Hematopoietic multipotent progenitor cell (in vitro differentiated cells): ENCODE measurements at places on chromosomes 13 and 19.
A peak's percentile ranks its signal among the peaks of the same experiment; 100 is the strongest.

DNA sequence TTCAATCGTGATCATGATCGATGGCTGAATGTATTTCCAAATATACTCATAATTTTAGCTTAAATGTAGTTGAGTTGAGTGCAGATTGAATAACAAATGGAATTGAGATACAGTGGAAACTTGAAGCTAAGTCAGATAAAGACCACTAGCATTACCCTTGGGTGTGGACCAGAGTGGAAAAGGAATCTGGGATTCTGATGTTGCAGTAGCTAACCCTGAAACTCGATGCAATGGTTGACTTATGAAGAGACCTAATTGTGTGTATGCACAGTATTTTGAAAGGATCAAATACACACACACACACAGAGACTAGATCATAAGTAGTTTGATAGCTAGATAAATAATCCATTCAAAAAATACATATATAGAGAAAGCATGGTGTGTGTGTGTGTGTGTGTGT is 135.8 kb downstream of the RXFP2 start:
- DNase-seq: no peak

GRCh38 chr19:35848919-35849505 is 3.3 kb downstream of the NPHS1 start:
- no peak for DNase-seq

GRCh38 chr19:4369109-4369887 is 25.9 kb downstream of the MPND start:
- DNase-seq: peak; percentile 43

GRCh38 chr19:4660993-4661392 is 9.1 kb downstream of the MYDGF start:
- no peak for DNase-seq

GRCh38 chr19:5694167-5694955 is 4.3 kb downstream of the RPL36 start:
- no peak for DNase-seq

- no peak for DNase-seq
These were observed 5.0 kb downstream of the RNF113B start for GRCh38 chr13:98171900-98172589.

DNA sequence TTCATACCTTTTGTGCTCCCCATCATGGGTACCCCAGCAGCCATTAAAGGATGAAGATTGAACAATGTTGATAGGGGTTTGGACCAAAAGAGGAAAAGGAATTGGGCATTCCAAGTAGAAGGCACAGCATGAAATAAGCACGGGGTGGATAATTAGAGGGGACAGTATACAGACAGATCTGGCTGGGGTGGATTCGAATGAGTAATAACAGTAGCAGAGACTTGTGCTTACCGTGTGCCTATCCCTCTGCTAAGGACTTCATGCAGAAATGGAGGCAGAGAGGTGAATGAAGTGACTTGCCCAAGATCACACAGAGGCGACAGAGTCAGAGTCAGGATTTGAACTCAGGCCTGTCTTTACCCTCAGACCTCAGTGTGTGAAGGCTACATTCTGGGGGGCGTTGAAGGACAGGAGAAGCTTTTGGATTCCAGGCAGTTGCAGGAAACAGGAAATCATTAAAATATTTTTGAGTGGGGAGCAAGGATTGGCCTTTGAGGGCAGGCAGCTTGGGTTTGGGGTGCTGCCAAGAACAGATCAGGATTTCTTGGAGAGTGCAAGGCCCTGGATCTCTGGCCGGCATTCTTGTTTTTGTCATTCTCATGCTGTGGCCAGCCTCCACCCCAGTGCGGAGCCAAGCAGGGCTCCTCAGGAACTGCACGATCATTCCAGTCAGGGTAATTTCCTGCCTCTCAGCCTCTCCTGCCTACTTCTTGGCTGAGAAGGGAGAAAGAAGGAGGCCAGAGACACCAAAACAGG is 18.7 kb downstream of the PAF1 start:
- DNase-seq: no peak

- DNase-seq: peak; percentile 87
These were observed 416 bp downstream of the SLC25A42 start for GRCh38 chr19:19064098-19064722.

GRCh38 chr13:85650613-85651012 is 148.6 kb downstream of the SLITRK6 start:
- DNase-seq: no peak

GRCh38 chr13:74205313-74205690 is 71.1 kb upstream of the KLF12 start:
- DNase-seq: no peak

DNA sequence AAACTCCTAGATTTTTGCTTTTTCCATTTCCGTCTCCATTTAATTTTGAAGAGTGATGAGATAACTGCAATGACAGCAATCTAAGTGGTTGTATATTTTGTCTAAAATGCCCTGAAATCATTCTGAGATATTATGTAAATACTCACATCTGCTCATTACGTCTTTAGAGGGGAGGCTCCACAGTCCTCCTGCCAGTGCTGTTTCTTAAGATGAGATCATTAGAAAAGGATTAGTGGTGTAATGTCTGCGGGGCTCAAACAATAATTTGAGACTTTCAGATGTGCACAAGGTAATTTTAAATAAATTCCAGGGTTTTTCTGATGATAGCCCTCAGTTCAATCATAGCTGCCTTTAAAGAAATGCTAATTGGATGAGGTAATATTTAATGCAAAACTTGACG is 437.9 kb downstream of the FOXO1 start:
- DNase-seq: no peak

DNA sequence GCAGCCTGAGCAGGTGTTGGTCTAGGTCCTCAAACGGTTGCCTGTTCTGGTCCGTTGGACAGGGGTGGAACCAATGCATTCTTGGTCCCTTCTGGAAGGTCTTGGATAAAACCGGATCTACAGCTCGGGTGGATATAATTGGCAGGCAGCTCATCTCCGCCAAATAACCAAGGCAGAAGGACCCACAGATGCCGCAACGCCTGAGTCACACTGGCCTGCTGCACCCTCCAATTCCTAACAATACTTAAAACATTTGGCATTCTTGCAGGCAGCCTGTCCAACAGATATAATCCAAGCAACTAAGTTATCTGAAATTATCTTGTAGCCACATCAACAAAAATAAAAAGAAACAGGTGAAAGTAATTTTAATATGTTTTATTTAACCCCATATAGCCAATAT is 59.0 kb upstream of the FGF14 start:
- no peak for DNase-seq

DNA sequence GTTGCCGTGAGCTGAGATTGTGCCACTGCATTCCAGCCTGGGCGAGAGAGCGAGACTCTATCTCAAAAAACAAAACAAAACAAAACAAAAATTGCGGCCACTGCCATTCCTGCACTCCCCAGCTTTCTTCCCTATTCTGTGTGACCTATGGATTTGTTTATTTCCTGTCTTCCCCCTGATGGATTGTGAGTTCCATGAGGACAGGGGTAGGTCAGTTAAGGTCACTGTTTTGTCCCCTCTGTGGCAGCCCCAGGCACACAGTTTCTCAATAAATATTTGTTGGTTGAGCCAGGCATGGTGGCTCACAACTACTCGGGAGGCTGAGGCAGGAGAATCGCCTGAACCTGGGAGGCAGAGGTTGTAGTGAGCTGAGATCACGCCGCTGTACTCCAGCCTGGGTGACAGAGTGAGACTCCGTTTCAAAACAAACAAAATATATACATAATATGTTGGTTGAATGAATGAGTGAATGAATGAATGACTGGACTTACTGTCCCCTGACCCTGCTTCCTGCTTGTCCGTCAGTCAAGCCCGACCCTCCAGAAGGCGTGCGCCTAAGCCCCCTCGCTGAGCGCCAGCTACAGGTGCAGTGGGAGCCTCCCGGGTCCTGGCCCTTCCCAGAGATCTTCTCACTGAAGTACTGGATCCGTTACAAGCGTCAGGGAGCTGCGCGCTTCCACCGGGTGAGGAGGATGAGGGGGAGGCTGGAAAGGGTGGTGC is 5.0 kb downstream of the EBI3 start:
- no peak for DNase-seq

- no peak for DNase-seq
These were observed 14.9 kb upstream of the ZBTB7A start for GRCh38 chr19:4081441-4082129.

DNA sequence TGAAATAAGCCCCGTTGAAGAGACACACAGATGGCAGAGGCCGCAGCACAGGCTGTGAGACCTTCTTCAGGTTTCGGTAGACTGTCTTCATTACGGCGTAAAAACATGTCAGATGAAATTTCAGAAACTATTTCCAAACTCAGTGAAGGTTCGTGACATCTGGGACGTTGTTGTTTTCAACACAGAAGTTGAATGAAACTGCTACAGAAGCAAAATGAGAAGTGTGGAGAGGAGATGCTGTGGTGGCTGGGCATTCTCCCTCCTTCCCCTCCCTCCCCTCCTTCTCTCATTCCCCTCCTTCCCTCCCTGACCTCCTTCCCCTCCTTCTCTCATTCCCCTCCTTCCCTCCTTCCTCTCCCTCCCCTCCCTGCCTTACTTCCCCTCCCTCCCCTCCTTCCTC is 113.6 kb downstream of the ATP11A start:
- no peak for DNase-seq

- no peak for DNase-seq
These were observed 1.6 kb downstream of the RNASEH2B start for GRCh38 chr13:50911081-50911631.

DNA sequence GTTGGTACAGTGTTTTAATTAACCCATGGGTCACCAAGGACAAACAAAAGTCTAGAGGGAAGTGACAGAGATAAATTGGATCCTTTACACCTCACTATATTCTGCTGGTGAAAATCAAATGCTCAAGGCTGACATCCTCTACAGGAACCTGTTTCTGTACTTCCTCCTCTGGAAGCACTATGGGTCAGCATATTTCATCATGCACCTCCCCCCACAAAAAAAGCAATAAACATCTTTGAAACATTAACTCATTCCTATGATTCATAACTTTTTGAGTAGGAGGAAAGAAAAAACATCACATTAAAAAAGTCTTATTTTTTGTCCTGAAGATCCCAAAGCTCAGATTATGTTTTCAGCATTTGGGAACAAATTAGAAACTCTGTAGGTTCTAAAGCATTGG is 588.3 kb upstream of the SGCG start:
- DNase-seq: no peak

DNA sequence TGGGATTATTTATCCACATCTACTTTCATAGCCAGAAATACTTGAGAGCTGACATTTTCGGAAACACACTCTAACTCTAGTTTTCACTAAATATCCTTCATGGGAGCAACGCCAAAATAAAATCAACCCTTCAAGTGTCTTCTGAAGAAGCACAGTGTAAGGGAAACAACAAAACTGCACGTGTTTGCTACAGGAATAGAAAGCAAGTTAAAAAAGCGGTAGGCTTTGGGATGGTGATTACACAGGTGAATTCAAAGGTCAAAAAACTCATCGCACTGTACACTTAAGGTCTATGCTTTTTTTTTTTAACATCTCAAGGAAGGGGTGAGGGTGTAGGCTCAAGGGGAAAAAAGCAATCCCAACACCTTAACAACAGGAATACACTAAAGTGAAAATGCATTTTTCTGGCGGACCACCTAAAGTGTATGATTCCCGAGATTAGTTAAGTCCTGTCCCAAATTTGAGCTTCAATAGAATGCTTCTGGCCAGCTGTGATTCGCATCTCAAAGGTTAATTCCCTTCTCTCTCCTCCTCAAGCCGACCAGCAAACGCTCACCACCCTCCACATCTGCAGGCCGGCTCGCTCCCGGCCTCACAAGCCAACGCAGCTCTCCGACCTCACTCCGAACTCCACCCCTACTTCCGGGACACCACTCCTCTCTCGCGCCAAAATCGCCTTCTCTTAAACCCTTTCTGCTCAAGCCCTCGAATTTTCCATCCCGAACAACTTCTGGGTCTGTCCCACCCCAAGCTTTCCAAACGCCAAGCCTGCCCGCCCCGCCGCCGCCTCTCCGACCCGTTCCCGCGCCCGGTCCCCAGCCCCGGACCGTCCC is 1.1 kb downstream of the ARGLU1 start:
- no peak for DNase-seq

DNA sequence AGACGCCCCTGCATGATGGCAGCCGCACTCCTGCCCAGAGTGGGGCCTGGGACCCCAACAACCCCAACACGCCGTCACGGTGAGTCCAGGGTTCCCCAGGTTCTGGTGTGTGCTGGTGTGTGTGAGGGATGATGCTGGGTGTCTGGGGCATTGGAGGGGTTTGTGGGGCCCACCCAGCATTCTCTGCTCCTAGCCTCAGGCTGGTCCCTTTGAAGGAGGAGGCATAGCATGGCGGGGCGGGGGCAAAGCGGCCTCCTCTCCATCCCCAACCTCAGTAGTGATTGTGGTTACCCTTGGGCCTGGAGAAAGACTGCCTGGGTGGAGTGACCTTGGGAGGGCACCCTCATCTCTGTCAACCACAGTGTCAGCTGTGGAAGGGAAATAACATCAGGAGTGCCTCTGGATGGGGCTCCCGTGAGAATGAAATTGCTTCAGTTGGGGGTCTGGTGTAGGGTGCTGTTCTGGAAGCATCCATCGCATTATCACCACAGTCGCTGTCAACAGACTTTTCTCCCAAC is 7.1 kb upstream of the TIMM50 start:
- no peak for DNase-seq

GRCh38 chr13:102294407-102295018 is 107.3 kb downstream of the FGF14 start:
- no peak for DNase-seq
